ENCODE measurements at places on chromosomes 2 and 18.
A peak's percentile ranks its signal among the peaks of the same experiment; 100 is the strongest.

DNA sequence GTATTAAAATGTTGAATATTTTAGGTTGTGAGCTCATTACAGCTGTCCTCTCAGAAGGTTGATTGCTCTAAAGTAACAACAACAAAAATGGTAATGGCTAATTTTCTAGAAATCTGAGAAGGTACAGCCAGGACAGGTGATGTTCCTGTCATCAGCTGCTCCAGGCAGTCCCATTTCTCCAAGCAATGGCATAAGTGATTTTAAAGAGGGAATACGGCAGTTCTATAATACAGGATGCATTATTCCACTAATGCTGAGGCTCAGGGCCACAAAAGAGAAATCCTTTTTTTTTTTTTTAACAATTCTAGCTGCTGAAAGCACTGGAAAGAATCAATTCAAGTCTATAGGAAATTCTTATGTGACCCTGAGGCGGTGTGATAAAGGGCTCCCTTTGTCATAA, 199.9 kb downstream of the PMAIP1 start:
- DNase-seq = no peak

GRCh38 chr18:60228609-60229595, 143.7 kb downstream of the MC4R start:
- no peak for DNase-seq

- no peak for DNase-seq
Measured at GRCh38 chr2:143792602-143793001, 663.4 kb downstream of the ARHGAP15 start.

DNA sequence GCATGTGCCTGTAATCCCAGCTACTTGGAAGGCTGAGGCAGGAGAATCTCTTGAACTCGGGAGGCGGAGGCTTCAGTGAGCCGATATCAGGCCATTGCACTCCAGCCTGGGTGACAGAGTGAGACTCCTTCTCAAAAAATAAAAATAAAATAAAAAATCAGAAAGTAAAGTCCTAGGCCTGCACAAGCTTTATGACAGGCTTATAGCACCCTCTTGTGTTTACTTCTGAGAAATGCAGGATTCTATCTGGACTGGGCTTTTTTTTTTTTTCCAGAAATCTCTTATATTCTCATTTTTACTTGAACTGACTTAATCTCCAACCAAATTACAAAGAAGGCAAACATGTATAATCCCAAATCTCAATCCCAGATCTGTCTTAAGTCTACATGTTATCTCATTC, 26.1 kb upstream of the REG3G start:
- no peak for DNase-seq

- DNase-seq = no peak
Measured at GRCh38 chr2:128625963-128626759, 307.5 kb upstream of the HS6ST1 start.

DNA sequence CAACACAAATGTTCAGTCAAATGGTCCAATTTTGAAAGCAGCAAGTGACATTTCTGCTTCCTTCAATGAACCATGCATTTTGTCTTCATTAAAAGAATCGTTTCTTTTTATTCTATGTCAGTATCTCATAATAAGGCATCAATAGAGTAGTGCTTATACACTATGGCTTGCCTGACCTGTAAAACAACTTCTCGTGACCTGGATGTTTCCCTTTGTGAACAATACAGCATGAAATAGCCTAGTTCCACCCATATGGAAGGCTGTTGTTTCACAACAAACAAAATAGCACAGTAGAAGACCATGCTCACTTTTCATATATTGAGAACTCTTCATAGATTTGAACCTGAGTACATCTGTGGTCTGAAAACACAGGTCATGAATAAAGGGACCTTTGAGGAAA, 104.3 kb upstream of the PIK3C3 start:
- DNase-seq = no peak

DNA sequence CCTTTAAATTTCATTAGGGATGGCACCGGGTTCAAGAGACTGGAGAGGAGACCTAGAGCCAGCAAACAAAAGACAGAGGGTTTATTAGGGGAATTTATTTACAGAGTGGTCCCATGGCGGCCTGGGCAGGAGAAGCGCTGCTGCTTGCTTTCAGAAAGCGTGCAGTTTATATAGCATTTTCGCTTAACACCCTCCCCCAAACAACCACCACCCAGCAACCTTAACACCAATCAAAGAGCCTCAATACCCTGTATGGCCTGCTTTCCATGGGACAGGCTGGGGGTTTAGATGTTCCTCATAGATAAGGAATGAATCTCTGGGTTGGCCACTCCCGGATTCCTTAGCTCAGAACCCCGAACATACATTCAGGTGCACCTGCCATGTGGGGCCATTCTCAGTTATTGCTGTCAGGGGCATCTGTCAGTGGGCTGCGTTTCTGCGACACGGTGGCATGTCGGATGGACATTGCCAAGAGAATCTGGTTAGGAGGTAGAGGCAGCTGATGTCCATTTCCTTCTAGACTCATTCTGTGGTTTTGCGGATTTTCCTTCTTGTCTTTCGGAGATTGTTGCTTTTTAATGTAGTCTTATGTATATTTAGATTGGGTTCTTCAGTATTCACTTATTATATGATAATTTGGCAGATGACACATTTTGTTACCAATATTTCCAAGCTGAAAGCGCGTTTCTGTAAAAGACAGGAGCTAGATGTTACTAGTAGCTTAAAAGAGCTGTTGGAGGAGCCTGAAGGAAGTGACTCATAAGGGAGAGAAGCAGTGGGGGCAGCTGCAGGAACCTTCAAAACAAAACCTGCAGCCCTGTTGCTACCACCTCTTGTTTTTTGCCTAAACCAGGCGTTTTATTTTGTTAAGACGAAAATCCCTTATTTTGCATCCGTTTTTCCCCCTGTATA, 7.2 kb downstream of the AGAP1 start:
- peak; percentile 68 for DNase-seq

GRCh38 chr2:96259497-96259921, 6.3 kb downstream of the TMEM127 start:
- DNase-seq = no peak

DNA sequence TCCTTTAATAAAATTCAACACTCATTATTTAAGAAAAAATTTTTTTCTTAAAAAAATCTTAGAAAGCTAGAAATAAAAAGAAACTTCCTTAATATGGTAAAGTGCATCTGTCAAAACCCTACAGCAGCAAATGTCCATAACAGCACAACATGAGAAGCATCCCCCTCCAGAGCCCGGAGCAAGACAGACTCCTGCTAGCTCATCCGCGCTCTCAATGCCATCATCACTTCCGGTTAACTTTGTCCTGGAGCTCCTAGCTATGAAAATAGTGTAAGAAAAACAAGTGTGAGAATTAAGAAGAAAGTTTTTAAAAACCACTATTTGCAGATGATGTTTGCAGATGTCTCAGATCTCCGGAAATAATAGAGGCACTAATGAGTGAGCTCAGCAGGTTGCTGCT, 103.1 kb downstream of the TEX51 start:
- DNase-seq = no peak

DNA sequence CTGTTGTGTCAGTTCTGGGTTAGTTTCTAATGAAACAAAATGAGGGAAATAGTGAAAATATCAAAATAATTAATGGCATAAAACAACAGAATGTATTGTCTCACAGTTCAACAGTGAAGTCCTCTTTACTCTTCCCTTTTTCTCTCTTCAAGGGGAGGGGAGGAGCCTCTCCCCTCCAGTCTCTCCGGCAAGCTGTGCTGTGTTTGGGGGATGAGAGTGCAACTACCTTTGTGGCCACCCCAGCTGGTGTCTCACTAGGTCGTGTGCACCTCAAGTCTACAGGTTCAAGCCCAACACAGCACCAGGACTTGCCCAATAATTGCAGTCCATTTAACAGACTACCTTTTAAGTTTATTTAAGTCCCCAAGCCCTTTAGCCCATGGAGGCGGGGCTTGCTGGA, 271.7 kb upstream of the DOK6 start:
- no peak for DNase-seq

DNA sequence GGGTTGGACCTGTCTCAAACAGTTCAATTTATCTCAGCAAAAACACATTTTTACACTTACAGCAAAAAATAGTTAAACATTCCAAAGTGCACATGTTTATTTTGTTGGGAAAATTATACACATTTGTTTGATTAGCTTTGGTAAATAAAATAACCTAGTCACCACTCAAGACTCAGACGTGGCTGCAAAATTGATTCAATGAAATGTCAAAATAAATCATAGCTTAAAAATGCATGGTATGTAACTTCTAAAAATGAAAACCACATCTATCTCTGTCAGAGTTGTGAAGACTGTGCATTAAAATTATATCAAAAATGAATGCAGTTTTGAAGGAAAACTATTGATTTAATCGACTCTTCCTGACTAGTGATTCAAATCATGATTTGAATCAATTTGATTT, 56.7 kb downstream of the GALNT14 start:
- DNase-seq = no peak

- no peak for DNase-seq
Measured at GRCh38 chr18:5912566-5912965, 17.2 kb upstream of the TMEM200C start.

DNA sequence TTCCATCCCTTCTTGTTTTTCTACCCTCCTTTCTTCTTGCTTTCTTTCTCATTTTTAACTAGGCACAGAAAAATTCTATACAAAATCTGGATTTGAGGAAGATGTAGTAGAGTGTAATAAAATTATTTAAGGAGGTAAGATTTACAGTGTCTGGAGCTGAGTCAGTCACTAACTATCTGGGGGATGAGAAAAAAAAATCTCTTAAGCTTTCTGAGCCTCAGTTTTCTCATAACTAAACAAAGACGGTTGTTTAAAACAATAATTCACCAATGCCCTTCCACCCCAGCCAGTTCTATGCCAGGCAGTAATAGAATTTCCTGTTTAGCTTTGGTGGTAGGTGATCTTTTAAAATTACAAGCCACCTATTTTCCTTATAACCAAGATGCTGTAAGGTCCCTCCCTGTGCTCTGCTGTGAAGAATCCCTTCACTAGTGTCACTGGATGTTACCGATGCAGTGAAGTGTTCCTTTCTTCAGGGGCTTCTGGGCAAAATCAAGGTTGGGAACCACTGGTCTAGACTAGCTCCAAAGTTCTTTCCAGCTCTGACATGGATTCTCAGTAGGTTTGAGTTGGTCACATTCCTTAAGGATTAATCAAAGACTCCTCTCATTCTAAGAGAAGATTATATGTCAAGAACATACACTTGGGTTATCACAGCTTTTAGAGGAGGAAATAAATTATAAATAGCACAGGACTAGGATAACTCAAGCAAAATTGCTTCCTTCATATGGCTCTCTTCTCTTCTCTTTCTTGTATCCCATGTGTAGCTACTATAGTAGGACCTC, 289.0 kb downstream of the CDH2 start:
- DNase-seq = no peak

- no peak for DNase-seq
Measured at GRCh38 chr2:241981076-241981700, 111.7 kb downstream of the RTP5 start.

DNA sequence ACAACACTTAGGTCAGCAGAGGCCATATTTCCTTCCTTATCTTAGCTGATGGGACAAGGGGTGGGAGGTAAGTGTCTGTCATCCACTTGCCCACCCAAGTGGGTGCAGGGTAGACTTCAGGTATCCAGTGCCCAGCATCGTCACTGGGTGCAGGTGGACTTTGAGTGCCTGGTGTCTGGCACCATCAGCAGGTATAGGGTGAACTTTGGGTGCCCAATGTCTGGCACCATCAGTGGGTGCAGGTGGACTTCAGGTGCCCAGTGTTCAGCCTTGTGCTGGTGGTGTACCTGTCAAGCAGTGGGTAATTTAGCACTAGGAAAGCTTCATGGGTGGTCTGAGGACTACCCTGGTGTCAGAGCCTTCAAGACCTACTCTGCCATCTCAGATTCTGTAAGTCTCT, 175.6 kb downstream of the SEPTIN10 start:
- no peak for DNase-seq

GRCh38 chr2:172861656-172862476, 126.2 kb downstream of the RAPGEF4 start:
- no peak for DNase-seq

GRCh38 chr2:63486861-63487290, 101.4 kb downstream of the WDPCP start:
- DNase-seq = no peak

DNA sequence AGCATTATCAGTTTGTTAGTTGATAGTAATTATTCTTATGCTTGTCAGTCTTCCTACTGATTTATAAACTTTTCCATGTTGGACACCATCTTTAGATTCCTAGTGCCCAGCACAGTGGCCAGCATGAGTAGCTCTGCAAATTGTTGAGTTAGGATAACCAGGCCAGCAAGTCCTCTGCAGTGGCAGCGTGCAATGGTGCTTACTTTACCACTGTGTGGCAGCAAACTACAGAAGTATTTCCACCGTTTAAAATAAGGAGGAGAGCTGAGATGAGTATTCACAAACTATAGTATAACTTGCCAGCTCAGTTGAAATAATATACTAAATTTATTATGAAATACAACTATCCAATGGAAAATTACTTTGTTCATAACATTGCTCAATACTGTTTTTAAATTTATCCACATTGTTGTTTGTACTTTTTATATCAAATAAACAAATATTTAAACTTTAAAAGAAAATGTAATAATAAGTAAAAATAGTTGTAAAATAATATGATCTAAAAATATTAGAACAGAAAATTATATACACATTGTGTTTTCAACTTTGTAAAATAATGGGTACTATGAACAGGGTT, 9.3 kb upstream of the THADA start:
- DNase-seq = peak; percentile 41
